SK-N-DZ (cell line): ENCODE measurements at places on chromosomes 5 and 9.

DNA sequence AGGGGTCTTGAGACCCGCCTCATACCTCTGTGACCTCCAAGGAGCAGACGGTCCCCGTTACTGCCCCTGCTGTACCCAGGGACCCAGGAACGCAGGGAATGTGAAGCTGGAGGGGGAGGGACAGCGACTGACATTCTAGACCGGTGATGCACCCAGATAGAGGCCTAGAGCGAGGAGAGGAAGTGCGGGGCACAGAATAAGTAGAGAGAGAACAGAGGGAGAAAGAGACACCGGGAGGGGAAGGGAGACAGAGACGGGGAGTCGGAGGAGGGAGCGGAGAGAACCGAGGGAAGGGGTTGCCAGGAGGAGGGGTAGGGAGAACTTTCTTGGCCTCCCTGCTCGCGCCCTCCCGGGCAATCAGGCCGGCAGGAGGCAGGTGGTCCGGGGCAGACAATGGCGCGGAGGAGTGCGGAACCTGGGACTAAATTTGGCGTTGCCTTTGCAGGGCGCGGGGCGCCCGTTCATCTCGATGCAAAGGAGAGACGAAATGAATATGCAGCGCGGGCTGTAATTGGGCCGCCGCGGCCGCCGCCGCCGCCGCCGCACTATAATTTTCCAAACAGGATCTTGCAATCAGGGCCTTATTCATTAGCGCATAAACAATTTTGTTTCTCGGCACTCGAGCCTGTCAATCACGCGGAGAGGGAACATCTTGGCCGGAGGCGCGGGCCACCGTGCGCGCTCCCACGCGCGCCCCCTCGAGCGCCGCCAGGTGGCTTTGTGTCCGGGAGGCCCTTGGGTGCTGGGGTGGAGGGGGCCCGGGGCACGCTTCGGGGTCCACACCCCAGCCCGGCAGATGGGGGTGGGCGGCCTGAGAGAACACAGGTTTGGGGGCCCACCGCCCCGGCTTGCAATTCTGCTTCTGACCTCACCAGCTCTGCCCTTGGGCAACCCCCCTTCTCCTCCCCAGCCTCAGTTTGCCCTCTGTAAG lies 33.0 kb downstream of the NDUFA8 start:
- DNase-seq: no peak

GRCh38 chr5:147949711-147950573 lies 43.6 kb upstream of the C5orf46 start:
- DNase-seq: peak; percentile 49

DNA sequence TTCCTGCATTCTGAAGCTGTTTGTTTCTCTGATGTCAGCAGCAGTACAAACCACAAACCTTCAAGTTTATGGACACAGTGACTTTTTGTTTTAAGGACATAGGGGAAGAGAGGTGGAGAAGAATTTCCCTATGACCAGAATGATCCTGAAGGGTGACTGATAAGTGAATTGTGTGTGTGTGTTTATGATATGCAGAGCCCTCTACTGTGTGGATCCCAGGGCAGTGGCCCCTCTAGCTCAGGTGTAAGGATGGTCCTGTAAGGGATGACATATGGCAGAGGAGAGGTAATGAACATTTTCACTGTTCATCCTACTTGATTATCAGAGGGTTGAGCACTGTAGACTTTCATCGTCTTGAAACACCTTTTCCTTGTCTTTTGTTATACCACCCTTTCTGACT lies 30.6 kb upstream of the TMED7 start:
- no peak for DNase-seq

DNA sequence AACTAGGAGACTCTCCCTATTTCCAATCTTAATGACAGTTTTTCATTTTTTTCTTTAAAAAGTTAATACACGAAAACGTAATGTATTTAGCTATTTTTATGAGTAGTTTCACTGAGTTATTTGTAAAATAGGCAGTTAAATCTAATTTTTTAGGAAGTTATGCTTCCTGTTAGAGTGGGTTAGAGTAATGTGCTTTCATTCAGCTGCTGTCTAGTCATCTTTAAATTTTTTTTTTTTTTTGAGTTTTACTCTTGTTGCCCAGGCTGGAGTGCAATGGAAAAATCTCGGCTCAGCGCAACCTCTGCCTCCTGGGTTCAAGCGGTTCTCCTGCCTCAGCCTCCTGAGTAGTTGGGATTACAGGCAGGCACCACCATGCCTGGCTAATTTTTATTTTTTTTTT lies 34.0 kb downstream of the CDC42SE2 start:
- DNase-seq: no peak

DNA sequence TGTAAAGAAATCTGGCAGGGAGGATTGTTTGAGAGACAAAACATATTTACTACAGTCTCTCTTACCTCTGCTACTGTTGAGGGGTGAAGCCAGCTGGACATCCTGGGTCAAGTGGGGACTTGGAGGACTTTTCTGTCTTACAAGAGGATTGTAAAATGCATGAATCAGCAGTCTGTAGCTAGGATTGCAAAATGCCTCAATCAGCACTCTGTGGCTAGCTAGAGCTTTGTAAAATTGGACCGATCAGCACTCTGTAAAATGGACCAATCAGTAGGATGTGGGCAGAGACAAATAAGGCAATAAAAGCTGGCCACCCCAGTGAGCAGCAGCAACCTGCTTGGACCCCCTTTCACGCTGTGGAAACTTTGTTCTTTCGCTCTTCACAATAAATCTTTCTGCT lies 995.8 kb upstream of the CDH6 start:
- no peak for DNase-seq

DNA sequence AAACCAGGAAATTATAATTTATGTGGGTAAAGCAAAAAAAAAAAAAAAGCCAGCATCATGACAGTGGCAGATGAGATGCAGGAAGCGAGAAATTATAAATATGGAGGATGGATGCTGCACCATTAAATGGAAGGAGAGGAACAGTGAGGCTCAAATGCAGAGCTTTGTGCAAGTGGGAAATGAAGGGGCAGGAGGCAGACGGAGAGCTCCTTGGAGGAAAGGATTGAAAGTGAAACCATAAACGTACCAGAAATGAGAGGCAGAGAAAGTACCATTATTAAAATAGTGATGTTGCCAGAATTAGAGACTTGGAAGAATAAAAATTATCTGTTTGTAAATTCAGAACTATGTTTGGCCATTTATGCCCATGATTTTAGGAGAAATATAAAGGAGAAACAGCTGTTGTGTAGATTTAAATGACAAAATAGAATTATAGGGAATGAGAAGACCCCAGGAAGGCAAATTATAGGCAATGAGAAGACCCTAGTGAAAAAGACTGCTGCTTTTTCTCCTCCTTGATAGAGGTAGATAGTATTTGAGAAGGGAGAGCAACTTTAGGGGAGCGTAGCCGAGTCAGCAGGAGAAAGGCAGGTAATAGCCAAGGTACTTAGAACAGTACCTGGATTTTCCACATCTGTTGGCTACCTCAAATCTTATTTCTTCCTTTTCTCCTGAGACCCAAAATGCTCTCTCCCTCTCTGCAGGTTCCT lies 341.0 kb upstream of the CD180 start:
- no peak for DNase-seq

- no peak for DNase-seq
Measured at GRCh38 chr9:125826850-125827249, 79.7 kb downstream of the PBX3 start.

- DNase-seq: no peak
Measured at GRCh38 chr5:2744485-2744884, 7.0 kb downstream of the IRX2 start.

GRCh38 chr9:111870774-111871498 lies 25.7 kb upstream of the UGCG start:
- DNase-seq: no peak

DNA sequence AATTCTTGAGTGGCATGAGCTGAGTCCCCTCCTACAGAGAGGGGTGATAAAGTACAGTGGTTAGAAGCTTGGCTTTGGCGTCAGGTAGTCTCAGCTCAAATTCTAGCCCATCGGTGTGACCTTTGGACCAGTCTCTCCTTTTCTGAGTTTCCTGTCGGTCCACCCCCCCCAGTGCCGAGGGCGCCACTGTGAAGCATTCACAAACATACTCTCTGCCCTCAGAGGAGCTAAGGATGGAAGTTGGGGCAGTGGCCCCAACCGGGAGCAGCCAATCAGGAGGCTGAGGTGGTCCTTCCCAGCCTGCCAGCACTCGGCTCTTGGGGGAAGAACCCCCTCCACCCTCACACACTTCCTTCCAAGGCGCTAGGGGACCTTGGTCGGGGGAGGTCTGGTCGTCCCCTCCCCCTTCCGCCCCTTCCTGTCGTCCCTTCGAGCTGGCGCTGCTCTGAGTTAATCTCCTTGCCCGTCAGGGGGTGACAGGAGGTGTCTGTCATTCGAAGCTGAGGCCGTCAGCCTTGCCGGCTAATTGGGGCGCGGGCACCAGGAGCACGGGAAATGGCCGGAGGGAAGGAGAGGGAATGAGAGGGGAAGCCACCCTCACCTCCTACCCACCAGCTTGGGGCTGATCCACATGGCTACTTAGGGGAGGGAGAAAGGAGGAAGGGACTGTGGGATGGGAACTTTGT lies 53.0 kb downstream of the CXXC5 start:
- DNase-seq: peak; percentile 81
